Effector memory CD8-positive, alpha-beta T cell (primary cell): ENCODE measurements at places on chromosomes 6 and 20.

DNA sequence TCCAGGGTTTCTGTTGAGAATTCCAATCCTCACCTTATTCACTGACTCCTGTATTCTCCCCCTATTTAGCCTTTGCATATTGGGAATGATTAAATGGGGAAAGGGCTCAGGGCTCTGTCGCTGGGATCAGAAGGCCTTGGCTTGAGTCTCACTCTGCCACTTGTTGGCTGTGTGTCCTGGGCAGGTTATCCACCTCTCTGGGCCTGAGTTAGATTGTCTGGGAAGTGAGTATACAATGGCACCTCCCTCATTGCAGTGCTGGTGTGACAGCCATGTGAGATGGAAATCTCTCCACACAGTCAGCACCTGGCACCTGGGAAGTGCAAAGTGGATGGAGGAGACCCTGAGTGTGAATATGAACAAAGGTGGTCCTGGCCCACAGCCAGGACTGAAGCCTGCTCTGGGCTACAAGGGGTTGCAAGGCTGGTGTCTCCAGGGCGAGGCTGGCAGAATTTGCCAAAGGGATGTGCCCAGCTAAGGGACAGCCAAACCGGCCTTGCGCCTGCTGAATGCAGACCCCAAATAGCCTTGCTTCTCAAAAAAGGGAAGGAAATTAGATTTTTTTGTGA lies 200.0 kb upstream of the PMEPA1 start:
- DNase-seq = no peak

DNA sequence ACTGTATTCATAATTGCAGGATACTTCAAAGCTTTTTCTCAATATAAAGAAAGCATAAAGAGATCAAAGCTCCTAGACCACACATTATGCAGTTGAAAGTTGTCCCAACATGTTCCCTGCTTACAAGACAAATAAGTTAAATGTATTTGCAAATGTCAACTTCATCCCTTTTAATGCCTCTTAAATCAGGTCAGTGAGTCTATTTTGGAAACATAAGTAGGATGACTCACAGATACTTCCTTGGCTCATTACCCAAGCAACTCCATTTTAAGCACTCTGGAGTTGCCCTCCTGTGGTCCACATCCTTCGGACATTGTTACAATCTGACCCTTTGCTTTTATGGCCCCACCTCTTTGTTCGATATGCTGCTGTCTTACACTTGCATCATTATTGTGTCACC lies 162.0 kb downstream of the FAXC start:
- no peak for DNase-seq

DNA sequence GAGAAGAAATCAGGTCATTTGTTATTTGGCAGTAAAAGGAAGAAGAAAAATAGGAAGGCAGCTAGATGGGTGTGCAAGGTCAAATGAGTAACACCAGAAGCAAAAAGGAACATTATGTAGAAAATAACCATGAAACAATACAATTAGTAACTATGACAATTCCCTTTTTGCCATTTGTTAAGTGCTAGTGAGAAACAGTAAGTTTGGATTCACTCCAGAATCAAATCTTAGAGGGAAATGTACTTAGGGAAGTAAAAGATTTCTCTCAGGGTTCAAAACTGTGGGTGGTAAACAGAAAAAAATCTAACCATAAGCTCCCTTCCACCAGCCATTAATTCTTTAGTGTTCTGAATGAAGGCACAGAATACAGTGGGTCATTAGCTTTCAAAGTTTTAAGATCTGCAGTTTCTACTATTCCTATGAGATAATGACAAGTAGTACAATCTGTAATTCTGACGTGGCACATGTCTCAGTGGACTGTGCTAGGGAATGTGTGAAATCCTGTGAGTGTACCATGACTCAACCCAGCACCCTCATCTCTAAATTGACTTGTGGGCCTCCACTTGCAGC lies 17.1 kb downstream of the REPS1 start:
- DNase-seq = no peak

DNA sequence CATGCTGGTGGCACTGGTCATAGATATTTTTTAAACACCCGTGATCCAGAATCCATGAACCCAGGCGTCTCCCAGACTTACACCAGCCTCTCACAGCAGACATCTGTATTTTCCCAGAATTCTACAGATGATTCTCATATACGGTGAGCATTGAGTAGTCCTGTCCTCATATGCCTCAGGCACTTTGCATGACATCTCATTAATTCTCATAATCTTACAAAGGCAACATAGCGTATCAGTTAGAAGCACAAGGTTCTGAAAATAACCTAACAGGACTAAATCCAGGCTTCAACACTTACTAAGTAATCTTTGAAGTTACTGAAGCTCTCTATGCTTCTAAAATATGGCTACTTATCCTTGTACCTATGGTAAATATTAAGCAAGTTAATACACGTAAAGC lies 8.9 kb downstream of the NDUFAF4 start:
- DNase-seq = no peak

GRCh38 chr6:130218134-130218533 lies 4.6 kb downstream of the SAMD3 start:
- DNase-seq = peak; percentile 18

DNA sequence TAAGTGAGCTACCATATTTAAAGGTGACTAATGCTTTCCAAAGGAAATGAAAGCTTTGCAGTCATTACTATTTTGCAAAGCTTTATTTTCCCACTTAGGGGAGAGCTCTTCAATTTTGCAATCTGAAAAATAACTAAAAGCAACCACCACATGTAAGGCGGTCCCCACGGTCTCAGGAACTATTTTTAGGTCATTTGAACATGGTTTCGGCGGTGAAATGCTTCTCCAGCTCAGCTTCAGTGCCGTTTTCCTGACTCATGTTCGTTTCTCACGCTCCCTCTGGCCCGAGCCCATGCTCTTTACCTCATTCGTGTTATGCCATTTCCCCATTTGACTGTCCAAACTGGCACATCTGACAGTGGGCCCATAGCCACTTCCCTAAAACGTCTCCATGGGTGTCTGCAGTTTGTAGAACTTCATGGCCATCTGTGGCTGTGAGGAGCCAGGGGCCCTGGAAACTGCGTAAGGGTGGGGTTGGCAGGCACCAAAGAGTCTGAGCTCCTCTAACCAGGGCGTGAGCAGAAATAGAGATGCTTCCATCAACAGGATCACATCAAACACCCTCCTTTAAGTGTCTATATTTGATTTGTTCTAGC lies 46.5 kb downstream of the ADTRP start:
- DNase-seq = no peak

- no peak for DNase-seq
These were observed 2.4 kb upstream of the PYGB start for GRCh38 chr20:25245461-25245860.

DNA sequence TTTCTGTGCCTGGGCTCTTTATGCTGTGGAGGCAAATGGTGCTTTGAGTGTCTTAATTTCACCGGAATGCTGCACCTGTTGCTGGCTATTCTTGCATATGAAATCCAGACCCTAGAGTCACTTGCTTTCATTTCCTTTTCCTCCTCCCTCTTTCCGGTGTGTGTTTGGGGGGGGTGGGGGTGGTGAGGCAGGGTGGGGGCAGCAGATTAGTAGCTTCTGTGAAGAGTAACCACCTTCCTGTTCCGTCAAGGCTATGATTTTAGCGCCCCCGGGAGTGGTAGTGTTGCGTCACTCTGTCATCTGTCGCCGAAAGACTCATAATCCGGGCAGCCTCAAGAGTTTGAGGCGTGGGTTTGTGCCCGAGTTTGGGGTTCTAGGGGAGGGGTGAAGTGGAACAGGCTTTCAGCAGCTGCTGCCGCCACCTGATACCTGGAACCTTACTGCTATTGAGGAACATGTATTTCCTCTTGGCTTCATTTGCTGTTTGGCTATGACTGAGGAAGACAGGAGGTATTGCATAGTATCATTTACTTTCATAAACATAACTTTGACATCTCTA lies 49.1 kb downstream of the UTRN start:
- DNase-seq = peak; percentile 66

DNA sequence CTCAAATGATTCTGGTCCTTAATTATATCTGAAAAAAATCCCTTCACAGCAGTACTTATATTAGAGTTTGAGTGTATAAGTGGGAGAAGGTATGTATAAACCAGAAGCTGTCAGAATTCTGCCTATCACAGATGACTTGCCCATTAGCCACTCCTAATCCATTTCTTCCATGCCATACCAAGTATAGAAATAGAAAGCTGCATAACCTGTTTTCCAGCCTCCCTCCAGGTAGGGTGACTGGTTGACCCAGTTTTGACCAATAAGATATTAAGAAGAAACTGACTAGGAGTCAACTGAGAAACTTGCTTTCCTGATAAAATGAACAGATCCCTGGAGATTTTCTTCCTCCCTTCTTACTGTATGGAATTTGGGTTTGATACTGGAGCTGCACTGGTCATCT lies 112.2 kb upstream of the GRIK2 start:
- no peak for DNase-seq

DNA sequence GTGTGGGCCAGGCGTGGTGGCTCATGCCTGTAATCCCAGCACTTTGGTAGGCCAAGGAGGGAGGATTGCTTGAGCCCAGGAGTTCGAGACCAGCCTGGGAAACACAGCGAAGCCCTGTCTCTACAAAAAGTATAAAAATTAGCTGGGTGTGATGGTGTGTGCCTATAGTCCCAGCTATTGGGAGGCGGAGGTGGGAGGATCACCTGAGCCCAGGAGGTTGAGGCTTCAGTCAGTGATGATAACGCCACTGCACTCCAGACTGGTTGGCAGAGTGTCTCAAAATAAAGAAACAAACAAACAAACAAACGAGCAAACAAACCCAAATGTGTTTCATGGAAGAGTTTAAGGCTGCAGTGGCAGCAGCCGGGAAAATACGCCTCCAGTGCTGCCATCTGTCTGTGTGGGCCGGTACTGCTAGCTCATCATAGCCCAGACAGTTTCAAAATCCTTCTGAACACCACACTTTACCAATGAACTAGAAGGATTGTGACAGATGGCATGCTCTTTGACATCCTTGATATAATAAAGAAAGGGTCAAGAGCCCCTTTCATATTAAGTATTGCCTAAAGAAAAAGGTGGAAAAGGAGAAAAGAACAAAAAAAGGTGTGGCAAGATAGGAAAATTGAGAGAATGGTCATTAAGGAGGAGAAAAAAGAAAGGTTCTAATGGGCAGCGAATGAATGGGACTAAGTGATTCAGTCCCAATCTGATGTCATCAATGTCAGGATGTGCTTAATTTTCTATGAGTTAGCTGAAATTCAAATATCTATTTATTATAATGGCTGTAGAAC lies 298.6 kb downstream of the SYNE1 start:
- peak; percentile 29 for DNase-seq

DNA sequence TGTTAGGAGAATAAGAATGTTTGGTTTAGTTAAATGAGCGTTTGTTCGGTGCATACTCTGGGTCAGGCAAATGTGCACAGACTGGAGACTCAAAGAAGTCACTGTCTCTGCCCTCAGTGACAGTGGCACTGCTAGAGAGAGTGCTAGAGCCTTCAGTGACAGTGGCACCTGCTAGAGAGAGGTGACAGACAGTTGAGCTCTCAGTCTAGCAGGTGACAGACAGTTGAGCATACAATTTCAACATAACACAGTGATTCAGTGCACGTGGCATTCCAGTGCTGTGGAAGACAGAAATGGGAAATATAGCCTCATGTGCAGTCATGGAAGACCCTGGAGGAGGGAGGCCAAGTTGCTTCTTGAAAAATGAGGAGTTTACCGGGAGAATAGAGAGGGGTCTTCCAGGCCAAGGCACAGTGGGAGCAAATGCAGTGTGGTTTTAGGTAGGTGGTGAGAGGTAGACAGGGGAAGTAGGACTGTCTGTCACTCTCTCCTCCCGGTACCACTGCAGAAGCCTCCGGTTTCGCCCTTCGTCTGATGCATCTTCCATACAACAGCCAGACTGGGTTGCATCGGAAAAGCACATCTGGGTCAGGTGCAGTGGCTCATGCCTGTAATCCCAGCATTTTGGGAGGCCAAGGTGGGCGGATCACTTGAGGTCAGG lies 107.9 kb upstream of the CLDN20 start:
- no peak for DNase-seq

DNA sequence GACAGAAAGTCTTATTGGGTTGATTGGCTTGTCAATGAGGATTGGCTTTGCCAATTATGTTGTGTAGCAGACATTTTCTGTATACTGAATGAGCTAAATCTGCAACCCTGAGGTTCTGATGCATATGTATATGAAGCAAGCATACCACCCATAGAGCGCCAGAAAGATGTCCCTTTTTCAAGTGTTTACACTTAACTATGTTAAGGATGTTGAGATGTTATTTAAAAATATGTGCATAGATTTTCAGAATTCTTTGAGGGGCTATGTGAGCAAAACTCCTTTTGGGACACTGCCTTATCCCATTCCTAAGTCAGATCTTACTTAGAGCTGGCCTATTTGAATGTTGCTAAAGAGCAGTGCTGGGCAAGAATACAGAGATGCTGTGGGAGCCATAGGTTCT lies 1.9 kb downstream of the AIG1 start:
- no peak for DNase-seq

GRCh38 chr20:54078296-54078984 lies 8.0 kb upstream of the BCAS1 start:
- DNase-seq = no peak
